ENCODE measurements at places on chromosomes 3 and 15.

DNA sequence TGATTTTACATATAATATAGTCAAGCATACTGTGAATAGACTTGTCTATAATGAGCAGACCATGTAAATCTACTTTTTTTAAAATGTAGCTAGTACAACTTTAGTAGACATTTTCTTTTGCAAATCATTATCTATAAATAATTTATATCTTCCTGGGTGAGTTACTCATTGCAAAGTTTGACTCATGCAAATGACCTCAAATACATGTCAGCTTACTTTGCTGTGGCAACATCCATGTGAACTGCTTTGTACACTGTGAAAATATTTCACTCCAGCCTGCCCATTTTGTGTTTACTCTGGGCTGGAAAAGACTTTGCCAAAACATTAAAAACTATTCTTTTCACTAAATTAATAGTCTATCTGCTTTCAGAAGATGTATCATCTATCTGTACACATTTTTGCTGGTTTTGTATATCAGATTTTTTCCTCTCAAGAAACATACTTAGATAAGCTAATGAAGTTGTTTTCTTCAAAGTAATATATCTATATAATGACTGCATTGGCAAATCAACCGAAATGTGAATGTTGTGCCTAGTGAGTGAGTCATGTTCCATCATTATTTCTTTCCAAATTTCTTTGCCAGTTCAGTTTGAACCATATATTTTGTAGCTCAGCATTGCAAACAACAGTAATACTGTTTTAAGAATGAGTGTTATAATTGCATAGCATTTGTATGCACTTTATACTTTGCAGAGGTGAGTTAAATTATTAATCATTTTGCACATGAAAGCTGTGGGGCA, 26.5 kb downstream of the IGSF10 start:
- no peak for DNase-seq

DNA sequence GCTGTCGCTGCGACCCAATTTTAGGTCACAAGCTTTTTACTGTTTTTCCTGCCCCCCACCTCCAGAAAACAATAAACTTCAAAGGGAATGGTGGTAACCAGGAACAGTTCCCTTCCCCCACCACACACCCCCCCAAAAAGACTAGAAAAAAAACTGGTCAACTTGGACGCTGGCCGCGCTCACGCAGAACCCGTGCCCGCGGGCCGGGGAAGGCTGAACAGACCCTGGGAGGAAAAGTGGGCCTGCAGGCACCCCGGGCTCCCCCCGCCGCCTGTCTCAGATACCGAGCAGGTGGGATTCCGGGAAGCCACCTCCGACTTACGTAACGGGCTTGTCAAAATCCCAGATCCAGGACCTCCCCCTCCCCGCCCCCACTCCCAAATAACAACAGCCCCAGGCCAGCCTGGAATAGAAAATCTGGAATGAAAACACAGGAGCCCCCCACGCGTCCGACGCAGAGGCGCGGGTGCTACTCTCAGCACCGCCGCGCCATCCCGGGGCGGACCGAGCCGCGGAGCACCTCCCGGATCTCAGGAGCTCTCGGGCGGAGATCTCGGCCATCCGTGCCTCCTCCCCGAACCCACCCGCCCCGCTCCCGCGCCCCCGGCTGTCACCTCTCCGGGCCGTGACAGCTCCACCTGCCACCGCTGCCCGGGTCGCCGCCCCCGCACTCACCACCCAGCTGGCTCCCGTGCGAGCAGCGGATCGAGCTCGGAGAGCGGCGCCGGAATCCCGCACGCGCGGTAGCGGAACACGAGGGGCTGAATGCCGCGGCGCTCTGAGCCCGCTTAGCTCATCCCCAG, 557 bp downstream of the DENND4A start:
- peak; percentile 38 for DNase-seq

- DNase-seq: no peak
Measured at GRCh38 chr3:79378064-79378463, 389.7 kb downstream of the ROBO1 start.

GRCh38 chr15:59570315-59570714, 41.3 kb upstream of the GCNT3 start:
- DNase-seq: no peak

DNA sequence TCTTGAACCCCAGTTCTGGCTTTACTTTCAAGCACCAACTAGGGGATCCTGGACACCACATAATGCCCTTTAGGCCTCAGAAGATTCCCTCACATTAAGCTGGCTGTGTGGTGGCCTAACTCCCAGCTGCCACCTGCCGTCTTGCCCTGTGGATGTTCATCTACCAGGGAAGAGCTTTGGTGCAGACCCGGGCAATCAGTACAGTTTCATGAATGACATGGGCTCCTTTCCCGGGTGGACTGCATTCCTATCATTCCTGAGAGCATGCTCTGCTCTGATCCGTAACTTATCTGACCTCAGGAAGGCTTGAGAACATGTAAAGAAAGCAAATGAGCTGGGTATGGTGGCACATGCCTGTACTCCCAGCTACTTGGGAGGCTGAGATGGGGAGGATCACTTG, 50.0 kb upstream of the GSK3B start:
- DNase-seq: no peak

- no peak for DNase-seq
Measured at GRCh38 chr15:91342097-91342496, 242.0 kb downstream of the SV2B start.

DNA sequence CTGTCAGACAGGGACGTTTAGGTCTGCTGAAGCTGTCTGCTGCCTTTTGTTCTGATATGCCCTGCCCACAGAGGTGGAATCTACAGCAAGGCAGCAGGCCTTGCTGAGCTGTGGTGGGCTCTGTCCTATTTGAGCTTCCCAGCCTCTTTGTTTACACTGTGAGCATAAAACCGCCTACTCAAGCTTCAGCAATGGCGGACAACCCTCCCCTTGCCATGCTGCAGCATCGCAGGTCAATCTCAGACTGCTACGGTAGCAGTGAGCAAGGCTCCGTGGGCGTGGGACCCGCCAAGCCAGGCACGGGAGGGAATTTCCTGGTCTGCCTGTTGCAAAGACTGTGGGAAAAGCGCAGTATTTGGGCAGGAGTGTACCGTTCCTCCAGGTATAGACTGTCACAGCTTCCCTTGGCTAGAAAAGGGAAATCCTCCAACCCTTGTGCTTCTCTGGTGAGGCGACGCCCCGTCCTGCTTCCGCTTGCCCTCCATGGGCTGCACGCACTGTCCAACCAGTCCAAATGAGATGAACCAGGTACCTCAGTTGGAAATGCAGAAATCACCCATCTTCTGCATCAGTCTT, 71.4 kb downstream of the SPSB4 start:
- no peak for DNase-seq

- no peak for DNase-seq
Measured at GRCh38 chr3:170997961-170998913, 28.3 kb downstream of the SLC2A2 start.

- no peak for DNase-seq
Measured at GRCh38 chr15:43266834-43267233, at the start of gene TGM5. TSS of gene TGM5 (minus strand) at chr15:43266928. CDS start at chr15:43266849, 79 bp downstream.

DNA sequence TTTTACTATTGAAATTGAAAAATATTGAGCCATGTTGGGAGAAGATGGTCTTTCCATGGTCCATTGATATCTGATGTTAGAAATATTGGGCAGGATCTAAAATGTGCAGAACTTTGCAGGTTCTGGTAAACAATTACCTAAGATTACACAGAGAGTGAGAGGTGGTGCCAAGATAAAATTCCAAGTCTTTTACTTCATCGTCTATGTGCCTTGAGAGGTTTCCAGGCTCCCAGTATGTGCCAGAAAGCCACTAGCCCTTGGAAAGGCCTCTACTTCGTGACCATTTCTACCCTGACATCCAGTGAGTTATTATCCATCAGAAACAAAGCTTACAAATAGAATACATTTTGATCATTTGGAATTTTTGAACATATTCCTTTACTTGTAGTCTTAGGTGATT, 27.6 kb downstream of the CD200 start:
- DNase-seq: no peak

- DNase-seq: no peak
Measured at GRCh38 chr3:133713347-133713746, 32.8 kb upstream of the TF start.
